Stimulated activated CD4-positive, alpha-beta T cell treated with anti-CD3 and anti-CD28 coated beads, TNF-alpha, amount 100 ng/mL, for 48 hours (primary cell): ENCODE measurements at places on chromosomes 5 and 9.

DNA sequence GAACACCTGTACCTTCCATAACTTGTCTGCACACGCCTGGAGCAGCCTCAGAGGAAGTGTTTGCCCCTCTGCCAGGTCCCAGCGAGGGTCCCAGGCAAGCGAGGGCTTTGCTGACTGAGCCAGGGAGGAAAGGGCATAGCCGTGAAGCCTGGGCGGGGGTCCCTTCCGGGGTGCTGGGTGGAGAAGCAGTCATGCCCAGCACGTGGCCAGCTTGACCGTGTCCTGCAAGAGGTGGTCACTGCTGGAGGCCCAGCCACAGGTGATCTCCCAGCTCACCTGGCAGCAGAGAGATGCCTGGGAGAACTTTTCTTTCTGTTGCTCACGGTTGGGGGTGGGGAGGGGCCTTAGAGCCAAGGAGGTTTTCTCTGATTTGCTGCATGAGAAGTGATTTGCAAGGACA is 195.3 kb downstream of the CACNA1B start:
- no peak for DNase-seq

DNA sequence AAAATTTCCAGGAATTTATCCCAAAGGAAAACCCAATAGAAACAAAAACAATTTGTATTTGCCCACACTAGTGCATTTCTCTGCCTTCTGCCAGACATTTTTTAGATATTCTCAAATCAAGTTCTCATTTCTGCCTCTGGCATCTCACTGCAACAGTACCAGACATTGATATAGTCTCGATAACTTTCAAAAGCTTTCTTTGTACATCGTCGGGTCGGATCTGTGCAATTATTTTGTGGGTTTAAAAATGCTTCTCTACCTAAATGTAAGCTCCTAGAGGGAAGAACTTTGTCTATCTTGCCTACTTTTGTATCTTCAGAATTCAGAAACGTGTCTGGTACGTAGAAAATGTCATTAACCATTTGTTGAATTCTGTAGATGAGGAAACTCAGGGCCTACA is 125.5 kb upstream of the LIFR start:
- no peak for DNase-seq

DNA sequence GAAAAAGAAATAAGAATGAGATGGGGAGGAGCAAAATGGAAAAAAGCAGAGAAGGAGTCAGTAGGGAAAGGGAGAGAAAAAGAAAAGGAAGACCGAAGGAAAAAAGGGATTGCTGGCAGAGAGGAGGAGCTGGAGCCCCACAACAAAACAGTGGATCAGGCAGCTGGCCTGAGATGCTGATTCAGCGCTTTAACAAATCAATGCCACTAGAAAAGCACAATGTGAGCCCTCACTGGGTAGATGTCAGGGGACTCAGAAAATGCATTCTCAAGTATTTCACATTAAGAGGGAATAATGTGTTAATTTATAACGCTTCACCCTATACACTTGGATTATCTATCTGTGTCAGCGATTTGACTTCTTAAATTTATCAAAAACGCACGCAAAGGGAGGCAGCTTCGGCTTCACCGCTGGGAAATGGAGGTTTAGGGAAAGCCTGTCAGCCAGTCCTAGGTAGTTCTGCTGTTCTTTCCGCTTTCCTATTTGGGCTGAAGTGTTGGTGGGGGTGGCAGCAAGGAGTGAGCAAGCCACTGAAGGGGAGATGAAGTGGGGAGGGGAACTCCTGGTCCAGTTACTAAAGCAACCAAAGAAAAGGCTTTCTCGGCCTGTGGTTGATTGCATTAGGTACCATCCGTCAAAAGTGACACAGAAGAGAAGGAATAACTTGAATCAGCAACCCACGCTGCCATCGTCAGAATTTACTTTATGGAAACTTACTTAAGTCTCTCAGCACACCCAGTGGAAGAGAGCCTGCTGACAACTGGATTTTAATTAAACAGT is 161.6 kb downstream of the BNC2 start:
- DNase-seq, result no peak

GRCh38 chr5:111826064-111826463 is 69.1 kb upstream of the NREP start:
- DNase-seq, result no peak

- no peak for DNase-seq
These were observed 147.2 kb downstream of the PDE4D start for GRCh38 chr5:59746241-59746765.

DNA sequence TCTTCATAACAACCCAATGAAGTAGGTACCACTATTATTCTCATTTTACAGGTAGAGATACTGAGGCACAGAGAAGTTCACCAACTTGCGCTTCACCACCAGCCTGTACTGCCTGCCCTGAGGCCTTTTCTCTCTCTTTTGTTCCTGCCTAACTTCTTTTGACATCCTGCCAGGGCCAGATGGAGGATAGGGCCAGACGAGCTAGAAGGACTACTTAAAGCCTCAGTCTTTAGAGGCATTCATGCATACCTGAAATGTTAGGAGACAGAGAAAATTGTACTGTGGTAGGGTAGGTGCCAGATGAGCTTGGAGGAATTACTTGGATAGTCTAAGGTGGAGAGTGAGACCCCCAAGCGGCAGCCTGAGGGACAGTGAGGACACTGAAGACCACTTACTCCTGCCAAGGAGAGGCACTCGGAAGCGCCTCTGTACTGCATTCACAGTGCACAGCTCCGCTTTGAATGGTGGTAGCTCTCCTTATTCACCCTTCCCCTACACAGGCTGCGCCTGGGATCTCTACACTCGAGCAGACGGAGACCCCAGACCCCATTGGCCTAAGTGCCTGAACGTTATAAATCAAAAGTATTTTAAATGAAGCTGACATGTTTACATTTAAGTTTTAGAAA is 6.2 kb upstream of the ORM1 start:
- no peak for DNase-seq

- DNase-seq, result no peak
These were observed 193.2 kb downstream of the MAST4 start for GRCh38 chr5:66789434-66789833.

DNA sequence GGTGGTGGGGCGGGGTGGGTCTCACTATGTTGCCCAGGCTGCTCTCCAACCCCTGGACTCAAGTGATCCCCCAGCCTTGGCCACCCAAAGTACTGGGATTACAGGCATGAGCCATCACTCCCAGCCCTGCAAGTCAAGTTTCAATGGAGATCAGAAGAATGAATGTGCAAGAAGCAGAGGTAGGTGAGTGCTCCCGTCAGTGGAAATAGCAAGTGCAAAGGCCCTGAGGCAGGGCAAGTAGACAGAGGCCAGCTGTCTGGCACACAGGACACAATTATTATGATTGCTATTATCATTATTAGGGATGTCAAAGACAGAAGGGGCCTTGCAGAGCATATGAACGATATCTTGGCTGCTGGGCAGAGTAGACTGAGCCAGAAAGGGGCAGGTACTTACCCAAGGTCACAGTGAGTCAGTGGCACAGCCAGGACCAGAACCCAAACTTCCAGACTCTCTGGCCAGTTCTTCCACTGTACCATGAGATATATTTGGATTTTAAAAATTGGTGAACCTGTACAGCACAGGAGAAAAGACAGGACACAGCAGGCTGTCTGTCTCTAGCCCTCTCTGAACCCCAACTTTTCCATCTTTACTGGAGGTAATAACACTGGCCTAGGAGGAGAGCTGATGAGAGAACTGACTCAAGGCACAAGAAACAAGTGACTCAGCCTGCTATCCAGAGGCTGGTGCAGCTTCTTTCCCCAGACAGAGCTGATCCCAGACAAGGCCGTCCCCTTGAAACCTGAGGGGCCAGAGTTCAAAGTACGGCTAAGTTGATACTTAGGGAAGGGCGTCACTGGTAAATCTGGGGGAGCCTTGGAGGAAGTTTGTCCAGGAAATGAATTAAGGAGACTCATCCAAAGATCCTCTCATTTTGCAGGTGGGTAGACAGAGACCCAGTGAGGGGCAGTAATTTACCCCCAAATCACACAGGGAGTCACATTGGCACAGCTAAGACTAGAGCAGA is 1.4 kb downstream of the HDHD3 start:
- no peak for DNase-seq

DNA sequence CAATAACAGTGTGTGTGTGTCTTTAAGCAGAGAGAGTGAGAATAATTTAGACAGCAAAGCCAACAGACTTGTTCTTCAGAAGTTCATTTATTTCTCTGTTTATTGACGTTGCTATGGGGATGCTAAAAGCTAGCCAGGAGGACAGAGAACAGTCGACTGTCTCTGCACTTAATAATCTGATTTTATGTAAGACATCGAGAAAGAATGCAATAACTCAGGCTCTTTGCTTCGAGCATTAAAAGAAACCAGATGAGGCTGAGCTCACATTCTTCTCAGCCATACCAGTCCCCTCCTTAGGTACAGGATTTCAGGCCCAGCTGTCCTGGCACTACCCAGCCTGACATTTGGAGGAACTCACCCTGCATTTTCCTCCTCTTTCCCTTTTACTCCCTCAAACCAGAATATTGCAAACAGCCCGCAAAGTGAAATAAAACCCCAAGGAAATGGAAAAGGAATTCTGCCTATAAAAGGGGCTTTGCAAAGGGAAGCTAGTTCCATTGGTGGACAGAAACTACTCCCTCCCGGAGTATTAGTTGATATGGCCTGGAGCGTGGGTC is 44.5 kb upstream of the DPYSL3 start:
- no peak for DNase-seq

GRCh38 chr5:168319774-168320173 is 28.3 kb downstream of the WWC1 start:
- no peak for DNase-seq
